ENCODE measurements at places on chromosomes 11 and 22.

- peak; percentile 40 for DNase-seq
These were observed 36.9 kb upstream of the GNB1L start for GRCh38 chr22:19891317-19892256.

- DNase-seq, result no peak
These were observed 1.7 kb downstream of the ESRRA start for GRCh38 chr11:64306876-64307622.

- no peak for DNase-seq
These were observed 77.0 kb downstream of the DDIAS start for GRCh38 chr11:82978422-82979099.

DNA sequence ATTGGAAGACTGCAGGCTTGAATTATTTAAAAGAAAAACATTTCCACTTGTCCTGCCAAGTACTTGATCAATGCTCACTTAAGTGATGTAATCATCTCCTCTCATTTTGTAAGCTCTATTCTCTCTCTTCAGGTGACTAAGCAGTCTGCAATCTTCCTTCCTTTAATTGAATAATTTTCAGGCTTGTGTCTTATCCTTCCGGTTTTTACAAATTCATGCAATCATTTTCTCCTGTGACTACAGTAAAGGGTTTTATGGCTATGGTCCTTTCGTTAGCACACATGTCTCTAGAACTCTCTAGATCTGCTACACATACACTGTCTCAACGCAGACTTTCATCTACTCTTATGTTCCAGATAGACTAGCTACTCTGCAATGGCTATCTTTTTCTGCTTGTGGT is 12.6 kb upstream of the UPB1 start:
- DNase-seq, result no peak

DNA sequence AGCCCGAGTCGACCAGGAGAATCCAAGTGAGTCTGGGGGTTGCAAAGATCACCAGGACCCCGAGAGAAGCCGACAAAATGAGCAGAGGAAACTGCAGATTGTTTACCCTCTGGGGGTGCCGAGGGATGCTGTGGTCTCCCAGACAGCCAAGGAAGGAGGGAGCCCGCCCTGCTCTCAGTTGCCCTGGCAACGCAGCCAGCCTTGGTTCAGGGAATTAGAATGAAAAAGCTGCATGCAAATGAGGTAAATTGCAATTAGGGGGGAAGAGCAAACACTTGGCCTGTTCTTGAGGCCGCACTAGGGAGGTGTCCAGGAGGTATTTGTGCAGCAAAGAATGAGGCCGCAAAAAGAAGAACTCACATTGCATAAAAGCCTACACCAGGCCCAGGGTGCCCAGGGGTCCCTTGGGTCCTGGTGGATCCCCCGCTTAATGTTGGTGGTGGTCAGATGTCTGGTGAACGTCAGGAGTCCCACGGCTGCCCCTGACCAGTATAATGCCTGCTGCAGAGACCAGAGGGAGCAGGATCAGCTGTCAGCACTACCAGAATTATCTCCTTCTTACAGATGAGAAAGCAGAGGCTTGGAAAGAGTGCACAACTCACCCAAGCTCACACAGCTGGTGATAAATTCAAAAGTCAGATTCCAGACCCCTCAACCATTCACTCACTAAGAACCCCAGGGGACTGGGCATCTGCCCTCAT is 40.3 kb upstream of the ATXN10 start:
- DNase-seq, result no peak

- no peak for DNase-seq
These were observed 348.2 kb downstream of the LARGE1 start for GRCh38 chr22:33572086-33572485.

DNA sequence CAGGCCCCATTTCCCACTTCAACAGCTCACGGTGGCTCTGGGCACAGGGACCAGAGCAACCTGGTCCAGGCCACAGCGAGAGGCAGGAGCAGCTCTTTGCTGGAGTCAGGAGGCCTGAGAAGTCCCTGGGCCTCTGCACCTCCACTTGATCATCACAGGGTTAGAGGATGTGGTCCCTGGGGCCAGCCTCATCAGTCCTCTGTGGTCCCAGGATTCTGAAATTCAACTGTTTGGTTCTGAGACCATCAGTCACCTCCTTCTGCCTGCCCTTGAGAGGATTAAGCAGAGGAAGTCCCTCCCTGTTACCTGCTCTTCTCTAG is 24.9 kb upstream of the CBX7 start:
- no peak for DNase-seq

DNA sequence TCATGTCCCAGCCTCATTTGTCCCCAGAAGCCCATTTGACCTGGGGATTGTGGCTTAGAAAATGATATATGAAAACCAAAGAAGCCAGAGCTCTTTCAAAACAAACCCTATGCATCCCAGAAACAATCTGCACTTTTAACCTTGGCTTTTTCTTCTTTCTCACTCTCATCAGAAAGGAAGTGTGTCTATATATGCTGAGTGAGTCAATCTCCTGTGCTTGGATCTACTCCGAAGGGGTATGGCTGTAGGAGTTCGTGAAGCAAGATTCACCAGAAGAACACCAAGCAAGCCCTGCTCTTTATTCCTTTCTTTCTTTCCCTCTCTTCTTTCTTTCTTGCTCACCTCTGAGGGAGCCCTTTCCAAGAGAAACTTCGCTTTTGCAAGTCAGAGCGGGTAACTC is 636 bp downstream of the PAMR1 start:
- no peak for DNase-seq

DNA sequence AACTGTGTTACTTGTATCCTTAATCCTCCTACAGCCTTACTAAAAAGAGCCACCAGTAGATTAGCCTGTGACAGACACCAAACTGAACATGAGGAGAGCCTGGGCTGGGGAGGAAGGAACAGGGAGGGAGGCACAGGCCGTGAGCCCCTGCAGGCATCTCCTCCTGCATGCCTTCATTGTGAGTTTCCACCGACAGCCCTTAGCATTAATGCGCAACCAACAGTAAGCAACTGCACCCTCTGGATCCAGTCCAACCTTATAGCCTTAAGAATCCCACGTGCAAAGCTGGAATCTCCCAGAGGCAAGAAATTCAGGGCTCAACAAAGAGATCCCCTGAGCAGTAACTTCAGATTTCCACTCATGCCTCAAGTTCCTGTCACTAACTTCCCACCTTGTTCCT is 84.6 kb downstream of the ETS1 start:
- no peak for DNase-seq

- no peak for DNase-seq
These were observed 29.6 kb downstream of the SHANK3 start for GRCh38 chr22:50702261-50702671.

- no peak for DNase-seq
These were observed at the start of gene MYO7A for GRCh38 chr11:77127920-77128691. TSS of gene MYO7A (plus strand) at chr11:77128246. CDS start at chr11:77130635, 2,389 bp downstream.

DNA sequence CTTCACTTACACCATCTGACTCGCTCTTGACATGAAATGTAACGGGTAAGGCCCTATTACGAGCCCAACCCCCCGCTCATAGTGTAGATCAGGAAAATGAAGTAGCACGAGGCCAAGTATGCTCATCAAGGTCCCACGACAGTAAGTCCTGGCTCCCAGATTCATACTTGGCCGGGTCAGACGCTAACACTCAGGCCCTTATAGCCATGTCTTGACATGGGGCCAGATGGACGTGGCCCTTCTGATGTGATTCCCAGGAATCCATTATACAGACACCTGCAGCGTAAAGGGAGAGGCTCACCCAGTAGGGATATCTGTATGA is 175.1 kb downstream of the CEP164 start:
- DNase-seq, result no peak

DNA sequence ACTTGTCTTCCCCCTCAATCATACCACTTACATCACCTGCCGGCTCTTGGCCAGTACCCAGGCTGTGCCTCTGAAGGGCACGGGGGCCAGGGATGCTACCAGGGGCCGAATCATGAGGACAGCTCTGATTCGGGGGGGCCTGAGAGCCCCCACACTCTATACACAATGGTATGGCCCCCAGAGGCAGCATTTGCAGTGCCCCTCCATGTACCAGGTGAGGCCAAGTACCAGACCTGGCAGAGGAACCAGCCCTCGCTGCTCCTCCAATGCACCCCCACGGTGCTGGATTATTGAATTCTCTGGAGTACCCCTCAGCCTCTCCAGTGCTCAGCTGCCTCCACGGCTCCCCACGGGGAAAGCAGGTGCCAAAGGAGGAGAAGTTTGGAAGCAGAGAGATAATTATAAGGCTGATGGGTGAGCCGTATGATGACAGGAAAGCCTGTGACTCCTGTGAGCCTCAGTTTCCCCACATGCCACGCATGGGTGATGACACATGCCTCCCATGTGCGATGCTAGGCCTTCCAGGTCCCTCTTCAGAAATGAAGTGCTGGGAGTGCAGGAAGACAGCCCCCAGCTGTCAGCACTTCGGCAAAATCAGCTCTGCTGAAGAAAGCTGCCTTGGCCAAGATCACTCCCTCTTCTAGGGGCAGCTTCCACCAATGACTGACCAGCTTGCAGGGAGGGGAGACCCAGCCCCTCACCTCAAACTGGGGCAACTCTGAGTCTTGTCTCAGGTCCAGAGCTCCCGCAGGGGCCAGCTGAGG is 69.9 kb downstream of the THAP12 start:
- no peak for DNase-seq

GRCh38 chr11:113528982-113529381 is 53.8 kb upstream of the DRD2 start:
- DNase-seq, result no peak

- no peak for DNase-seq
These were observed 25.4 kb upstream of the CPT1A start for GRCh38 chr11:68867066-68867465.

- no peak for DNase-seq
These were observed 316.8 kb upstream of the MPPED2 start for GRCh38 chr11:30902929-30903328.

DNA sequence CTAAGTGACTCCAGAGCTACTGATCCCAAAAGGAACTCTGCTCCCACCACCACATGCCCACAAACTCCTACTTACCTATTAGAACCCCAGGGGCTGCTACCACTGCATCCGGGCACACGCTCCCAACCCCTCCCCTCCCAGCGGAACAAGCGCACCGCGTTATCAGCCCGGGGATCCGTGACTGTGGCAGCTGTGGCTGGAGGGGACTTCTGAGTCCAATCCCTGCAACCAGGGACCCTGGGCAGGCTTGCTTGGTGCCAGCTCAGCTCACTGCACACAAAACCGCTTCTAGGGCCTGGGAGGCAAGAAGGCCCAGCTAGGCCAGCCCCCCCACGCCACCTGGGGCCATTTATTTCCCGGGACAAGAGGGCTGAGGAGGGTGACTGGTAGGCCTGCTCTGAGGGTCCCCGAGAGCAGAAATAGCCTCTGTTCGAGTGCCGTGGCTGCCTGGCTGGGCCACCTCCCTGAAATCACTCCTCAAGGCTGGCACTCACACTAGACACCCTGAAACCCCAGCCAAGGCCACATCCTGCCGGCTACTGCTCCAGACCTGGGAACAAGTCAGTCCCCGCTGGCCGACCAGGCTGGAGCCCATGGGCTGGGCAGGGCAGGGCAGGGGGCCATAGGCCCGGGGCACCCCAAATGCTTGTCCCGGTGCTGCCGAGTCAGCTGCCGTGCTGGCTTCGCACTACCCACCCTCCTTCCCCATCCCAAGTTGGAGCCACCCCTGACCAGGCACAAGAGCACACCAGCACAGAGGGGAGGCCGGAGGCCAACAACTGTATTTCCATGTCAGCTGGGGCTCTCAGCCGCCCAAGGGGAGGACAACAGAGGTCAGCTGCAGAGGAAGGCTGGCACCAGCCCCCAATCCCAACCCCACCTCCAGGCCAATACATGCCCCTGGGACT is 1.9 kb upstream of the IFITM10 start:
- DNase-seq, result no peak

DNA sequence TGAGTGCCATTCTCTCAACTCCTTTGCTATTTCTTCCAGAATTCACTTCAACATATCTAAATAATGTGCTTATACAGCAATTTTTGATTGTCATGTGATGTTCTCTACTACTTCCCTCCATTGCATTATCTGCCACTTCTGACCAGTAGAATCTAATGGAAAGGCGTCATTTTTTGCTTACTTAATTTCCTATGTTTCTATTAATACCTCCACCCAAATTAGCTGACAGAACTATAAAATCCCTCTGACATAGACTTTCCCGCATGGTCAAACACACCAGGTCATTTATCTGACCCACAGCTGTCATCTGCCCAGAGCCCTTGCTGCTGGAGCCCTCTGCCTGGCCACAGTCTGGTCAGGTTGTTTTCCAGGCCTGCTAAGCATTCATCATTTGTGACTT is 258.6 kb upstream of the NARS2 start:
- no peak for DNase-seq

- no peak for DNase-seq
These were observed 59.2 kb upstream of the CD5 start for GRCh38 chr11:61042961-61043540.

DNA sequence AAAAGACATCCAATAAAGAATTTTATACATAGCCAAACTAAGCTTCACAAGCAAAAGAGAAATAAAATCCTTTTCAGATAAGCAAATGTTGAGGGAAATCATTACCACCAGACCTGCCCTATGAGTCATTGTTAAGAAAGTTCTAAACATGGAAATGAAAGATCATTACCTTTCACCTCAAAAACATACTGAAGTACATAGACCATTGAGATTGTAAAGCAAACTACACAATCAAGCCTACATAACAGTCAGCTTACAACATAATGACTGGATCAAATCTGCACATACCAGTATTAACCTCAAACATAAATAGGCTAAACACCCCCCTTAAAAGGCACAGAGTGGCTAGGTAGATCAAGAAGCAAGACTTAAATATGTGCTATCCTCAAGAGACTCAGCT is 501.0 kb upstream of the LUZP2 start:
- no peak for DNase-seq

- no peak for DNase-seq
These were observed 3.7 kb downstream of the CTTN start for GRCh38 chr11:70402016-70402415.

GRCh38 chr11:94785509-94785908 is 17.4 kb downstream of the AMOTL1 start:
- no peak for DNase-seq

- no peak for DNase-seq
These were observed 25.5 kb downstream of the TOLLIP start for GRCh38 chr11:1283906-1284305.

- no peak for DNase-seq
These were observed 138.1 kb downstream of the MAML2 start for GRCh38 chr11:96204721-96205459.

GRCh38 chr22:20187777-20188566 is 37.1 kb upstream of the CCDC188 start:
- no peak for DNase-seq

GRCh38 chr11:16096336-16096735 is 260.0 kb downstream of the SOX6 start:
- no peak for DNase-seq

GRCh38 chr11:105573091-105573490 is 36.8 kb upstream of the GRIA4 start:
- DNase-seq, result no peak

DNA sequence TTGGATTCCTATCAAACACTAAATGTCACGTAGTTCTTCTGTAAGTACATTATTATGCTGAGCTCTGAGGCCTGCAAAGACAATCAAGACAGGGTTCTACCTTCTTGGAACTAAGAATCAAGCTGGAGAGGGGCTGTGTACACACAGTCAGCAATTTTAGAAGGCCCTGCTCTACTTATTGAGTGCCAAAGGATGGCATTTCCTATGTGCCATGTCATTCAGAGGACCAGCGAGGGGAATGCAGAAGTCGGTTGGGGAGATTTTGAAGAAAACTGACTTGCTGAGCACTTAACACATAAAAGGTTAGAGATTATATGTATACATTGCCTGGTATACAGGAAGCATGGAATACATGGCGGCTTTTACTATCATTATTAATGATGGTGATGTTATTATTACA is 5.3 kb downstream of the SLC37A2 start:
- no peak for DNase-seq

Measured in stimulated activated CD8-positive, alpha-beta memory T cell treated with anti-CD3 and anti-CD28 coated beads, Interleukin-7, amount 100 ng/mL, for 1 hour (primary cell).